NCI-H146 (cell line): ENCODE measurements at places on chromosomes 6 and 20.

DNA sequence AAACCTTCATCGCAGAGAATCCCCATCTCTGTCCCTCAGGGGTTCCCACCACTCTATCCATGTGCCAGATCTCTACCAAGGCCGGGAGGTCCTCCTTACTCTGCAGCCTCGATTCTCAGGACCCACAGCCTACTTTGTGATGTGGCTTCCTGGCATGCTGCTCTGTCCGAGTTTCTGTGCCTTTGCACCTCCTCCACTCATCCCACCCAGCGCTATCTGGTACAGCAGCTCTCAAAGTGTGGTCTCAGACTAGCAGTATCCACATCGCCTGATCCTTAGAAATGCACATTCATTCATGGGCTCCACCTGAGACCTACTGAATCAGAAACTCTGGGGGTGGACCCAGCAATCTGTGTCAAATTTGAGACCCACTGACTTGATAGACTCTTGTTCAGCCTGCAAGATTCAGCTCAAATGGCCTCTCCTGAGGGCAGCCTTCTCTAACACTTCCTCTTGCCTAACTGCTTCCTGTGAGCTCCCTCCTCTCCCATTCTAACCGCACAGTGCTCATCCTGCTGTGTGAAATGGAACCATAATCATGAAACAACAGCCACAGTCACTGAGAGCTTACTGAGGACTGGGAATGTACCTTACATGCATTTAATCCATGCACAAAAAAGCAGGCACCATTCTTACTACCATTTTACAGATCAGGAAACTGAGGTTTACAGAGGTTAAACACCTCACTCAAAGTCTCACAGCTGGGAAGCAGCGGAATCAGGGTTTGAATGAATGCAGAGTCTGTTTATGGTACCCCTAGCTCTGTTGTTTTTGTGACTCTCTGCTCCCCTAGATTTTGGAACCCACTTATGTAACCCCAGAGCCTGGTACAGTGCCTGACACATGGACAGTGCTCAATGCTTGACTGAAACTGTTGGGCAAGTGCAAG, 69.4 kb downstream of the JPH2 start:
- DNase-seq, result no peak

DNA sequence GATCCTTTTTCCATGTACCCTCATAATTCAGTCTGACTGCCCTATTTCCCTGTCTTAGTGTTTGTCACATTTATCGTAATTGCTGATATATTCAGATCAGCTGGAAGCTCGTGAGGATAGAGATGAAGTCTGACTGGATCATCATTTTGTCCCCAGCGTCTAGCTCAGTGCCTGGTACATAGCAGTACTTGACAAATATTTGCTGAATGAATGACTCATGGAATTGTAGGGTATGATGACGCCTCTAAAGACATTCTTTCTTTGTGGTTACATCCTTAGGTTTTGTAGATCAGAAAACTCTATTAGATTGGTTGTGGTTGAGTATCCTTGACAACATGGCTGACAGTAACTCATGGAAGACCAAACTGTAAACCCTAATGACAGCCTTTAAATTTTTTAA, 68.9 kb downstream of the MTHFD1L start:
- DNase-seq, result no peak

DNA sequence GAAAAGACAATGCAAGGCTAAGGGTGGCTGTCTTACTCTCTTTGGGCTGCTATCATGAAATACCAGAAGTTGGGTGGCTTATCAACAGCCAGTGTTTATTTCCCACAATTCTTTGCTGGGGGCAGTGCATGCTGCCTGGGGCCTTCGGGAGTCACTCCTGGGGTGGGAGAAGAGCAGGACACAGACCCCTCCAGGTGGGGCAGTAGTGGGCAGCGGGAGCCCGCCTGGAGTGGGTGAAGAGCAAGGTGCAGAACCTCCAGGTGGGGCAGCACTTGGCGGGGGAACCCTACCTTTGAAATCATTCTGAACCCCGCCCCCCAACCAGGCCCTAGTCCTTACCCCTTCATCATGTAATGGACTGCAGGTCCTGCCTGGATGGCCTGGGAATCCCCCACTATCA, 69.6 kb upstream of the THBS2 start:
- no peak for DNase-seq

DNA sequence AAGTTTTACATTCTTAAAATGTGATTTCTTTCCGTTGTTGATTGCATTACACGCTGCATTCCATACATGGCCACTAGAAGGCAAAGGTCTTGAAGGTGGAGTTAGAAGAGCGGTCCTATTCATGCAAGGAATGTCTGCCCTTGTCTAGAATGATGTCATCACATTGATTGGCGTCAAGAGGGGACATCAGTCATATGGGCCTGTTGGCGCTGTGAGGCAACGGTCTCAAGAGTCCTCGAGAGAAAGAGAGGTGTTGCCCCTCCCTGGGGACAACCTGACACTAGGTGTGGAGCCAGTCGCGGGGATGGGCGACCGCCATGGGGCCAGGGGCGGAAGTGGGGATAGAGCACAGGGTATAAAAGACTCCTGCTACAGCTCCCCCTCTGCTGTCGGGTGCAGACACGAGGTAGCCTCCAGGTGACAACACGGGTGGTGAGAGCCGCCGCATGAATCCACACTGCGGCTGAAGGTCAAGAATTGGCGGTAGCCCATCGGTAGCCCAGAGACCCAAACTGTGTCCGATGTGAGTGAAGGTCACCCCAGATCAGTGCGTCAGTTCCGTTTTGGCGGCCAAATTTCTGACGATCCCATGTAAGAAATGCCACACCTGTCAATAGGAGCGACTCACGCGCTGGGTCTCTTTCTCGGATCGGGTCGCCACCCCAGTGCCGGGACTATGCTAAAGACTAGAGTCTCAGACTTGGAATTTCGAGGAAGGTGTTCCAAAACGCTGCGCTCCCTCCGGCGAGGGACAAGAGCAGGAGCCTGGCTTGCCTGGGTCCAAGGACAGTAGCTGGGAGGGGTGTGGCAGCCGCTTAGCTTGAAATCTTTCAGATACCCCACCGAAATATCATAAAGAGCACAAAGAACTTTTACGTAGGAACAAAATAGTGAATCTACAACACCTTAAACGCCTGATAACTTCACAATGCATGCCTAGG, 93.2 kb upstream of the ZNF184 start:
- peak; percentile 7 for DNase-seq

DNA sequence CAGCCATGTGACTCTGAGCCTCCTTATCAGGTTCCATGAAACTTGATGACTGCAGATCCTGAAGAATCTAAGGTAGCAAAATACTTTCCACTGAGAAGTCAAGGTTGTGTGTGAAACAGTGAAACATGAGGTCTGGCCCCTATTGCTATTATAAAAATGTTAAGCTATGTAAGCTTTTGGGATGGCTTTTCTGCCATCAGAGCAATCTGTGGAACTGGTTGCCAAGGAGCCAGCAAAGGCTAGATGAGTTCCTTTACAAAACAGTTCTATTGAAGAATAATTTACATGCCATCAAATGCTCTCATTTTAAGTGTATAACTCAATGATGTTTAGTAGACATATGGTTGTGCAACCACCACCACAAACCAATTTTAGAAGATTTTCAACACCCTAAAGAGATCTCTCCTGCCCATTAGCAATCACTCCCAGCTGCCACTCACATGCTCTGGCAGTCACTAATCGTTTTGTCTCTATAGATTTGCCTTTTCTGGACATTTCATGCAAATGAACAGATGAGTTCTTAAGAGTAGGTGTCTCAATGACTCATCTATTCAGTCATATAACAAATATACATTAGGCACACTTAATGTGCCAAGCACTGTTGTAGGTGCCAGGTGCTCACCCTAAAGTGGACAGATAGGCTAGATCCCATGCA, 19.9 kb upstream of the MEP1A start:
- no peak for DNase-seq

- DNase-seq, result no peak
Observed at GRCh38 chr6:128361378-128361777, 159.0 kb downstream of the PTPRK start.

- no peak for DNase-seq
Observed at GRCh38 chr6:1601158-1602048, 8.3 kb upstream of the FOXC1 start.

- peak; percentile 61 for DNase-seq
Observed at GRCh38 chr20:35171753-35172433, at the start of gene PROCR. Gene PROCR, plus strand, starts transcription at chr20:35172072. Its CDS starts 83 bp downstream, at chr20:35172155.
